ENCODE measurements at places on chromosomes 11 and 22. TPM values are rescaled to one million over a fixed set of nuclear protein-coding genes. Genes with fewer than 3 reads are reported as not detected.

GRCh38 chr11:58958500-58958899 is 19.2 kb downstream of the GLYATL1 start:
- DNase-seq = peak; percentile 37

FAM83F gene
- total RNA-seq = 0.06 TPM

DNA sequence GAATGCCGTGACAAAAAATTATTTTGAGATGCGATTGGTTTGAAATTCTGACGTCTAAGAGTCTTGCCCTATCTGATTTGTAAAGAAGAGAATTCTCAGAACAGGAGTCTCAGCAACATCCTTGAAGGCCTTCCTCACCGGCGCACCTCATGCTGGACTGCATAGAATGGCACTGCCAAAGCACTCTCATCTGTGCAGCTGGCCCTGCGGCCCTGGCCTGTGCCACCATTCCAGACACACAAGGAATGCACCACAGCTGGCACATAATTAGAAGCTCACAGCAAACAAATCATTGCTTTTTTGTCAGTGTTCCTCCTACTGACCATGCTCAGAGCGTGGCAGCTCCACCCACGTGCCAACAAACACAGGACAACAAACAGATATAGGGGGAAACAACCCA is 166.0 kb downstream of the KIRREL3 start:
- peak; percentile 22 for DNase-seq

LIF gene
- 33.3 TPM for total RNA-seq

QSER1 gene
- total RNA-seq = 18.6 TPM

FAM180B gene
- total RNA-seq = not detected

ACRV1 gene
- not detected for total RNA-seq

DGCR8 gene
- 22.3 TPM for total RNA-seq

Measured in Daoy (cell line).